ENCODE measurements at places on chromosomes 6 and 20.

DNA sequence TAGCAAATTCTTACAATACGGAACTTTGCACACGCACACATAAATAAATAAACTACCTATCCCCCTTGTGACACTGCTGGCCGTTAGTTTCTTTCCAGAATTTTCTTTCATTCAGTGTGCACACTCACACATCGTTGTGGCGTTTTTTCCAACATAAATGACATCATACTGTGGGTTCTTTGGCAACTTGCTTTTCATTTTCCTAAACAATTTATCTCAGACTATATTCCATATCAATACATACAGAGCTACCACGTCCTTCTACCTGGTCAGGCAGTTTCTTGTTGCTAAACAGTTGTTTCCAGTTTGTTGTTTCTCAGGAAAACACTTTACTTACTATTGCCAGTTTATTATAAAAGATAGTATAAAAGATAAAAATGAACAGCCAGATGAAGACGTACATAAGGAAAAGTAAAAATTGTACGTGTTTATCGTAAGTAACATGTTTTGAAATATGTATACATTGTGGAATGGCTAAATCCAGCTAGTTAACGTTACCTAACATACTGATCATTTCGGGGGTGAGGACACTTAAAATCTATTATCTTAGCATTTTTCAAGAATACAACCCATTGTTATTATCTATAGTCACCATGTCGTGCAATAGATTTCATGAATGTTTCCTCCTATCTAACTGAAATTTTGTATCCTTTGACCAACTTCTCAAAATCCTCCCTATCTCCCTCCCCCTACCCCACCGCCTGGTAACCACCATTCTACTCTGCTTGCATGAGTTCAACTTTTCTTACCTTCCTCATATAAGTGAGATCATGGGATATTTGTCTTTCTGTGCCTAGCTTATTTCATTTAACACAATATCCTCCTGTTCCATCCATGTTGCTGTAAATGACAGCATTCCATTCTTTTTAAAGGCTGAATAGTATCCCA lies 1.2 kb upstream of the TP53RK start:
- DNase-seq: no peak

- no peak for DNase-seq
Observed at GRCh38 chr6:156464100-156464878, 312.9 kb upstream of the ARID1B start.

GRCh38 chr6:71091167-71091566 lies 134.3 kb upstream of the B3GAT2 start:
- no peak for DNase-seq

DNA sequence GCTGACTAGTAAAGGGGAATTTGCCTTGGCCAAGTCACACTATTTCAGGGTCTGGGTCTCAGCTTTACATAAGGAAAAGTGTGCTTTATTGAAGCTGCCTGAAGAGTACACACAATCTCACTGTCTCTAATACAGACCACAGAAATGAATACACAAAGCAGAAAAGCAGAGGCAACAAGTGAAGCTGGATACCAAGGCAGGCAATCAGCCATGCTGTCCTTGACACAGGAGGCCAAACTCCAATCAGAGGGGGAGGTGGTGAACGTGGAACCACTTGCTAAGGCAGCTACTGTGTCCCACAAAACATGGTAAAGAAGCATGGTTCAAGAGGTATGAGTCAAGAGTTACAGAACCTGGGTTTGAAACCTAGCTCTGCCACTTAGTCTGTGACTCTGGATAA lies 21.8 kb upstream of the CCND3 start:
- no peak for DNase-seq

- DNase-seq: peak; percentile 45
Observed at GRCh38 chr6:80341330-80341729, 234.9 kb downstream of the BCKDHB start.

DNA sequence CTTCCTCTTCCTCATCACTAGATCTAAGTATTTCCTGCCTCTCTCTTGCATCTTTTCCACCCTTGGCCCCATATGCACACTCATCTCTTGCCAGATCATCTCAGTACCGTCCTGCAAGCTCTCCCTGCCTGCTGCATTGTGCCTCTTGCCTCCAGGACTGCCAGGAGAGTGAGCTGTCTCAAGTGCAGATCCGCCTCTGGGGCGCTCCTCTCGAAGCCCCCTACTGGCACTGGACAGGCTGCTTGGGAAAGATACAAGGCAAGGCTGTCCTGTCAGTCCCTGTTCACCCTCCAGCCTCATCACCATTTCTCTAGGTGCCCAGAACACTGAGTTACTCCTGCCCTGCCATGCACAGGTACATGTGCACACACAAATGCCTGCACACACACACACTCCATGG lies 10.2 kb downstream of the SYNDIG1 start:
- no peak for DNase-seq

DNA sequence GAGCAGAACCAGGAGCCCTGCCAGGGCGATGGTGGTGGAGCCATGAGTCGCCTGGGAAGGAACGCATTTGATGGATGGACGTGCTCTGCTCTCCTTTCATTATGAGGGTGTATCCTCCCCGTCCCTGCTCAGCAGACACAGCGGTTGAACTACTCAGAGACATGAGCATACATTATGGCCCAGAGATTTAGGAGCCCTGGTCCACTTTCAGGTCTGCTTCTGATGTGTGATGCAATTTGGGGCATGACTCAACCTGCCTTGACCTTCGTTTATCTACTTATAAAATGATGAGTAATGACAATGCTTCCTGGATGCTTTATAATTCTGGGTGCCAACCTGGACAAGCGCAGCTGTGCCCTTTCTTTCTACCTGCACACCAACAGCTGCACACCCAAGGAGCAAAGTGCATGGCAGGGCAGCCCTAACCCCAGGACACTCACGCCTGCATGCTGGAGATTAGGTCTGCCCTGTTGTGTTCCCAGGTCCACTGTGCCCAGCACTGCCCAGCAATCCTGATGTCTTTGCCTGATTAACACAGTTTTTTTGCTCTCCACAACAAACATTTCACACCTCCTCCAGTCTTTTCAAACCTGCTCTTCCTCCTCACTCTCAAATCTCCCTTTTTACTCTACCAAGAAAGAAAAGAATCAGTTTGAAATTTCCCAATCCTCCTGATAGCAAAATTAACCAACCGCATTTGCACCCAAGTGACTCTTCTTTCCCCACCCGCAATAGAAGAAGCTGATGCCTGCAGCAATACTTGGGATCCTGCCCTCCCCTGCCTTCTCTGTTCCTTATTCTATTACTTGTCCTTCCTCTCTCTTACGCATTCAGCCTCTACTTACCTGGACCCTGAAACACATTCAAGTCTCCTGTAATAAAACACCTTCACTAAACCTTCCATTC lies 81.2 kb downstream of the EZR start:
- DNase-seq: no peak

DNA sequence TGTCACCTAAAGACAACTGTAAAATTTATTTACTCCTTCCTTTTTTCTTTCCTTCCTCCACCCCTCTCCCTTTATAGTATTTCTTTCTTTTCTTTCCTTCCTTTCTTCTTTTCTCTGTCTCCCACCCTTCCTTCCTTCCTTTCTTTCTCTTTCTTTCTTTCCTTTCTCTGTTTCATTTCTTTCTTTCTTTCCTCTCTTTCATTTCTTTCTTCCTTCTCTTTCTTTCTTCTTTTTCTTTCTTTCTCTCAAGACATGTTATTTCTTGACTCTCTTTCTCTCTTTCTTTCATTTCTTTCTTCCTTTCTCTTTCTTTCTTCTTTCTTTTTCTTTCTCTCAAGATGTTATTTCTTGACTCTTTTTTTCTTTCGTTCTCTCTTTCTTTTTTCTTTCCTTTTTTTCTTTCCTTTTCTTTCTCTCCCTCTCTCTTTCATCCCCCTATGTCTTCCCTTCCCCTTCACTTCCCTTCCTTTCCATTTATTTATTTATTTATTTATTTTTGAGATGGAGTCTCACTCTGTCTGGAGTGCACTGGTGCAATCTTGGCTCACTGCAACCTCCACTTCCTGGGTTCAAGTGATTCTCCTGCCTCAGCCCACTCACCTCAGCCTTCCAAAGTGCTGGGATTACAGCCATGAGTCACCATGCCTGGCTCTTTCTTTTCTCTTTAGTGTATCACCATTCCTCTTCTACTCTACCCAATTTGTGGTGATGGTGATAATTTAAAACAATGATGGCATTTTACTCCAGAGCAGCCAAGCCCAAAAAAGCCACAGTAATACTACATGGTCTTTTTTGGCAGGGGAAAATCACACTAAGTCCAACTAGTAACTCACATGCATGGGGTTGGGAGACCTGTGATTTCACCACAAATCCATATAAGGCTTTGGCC lies 188.2 kb downstream of the ADGRG6 start:
- DNase-seq: no peak

- DNase-seq: no peak
Observed at GRCh38 chr6:167005350-167006159, 6.4 kb downstream of the CEP43 start.

GRCh38 chr6:13831615-13832014 lies 17.3 kb upstream of the MCUR1 start:
- no peak for DNase-seq

- DNase-seq: no peak
Observed at GRCh38 chr6:53944543-53944942, 149.7 kb downstream of the LRRC1 start.

DNA sequence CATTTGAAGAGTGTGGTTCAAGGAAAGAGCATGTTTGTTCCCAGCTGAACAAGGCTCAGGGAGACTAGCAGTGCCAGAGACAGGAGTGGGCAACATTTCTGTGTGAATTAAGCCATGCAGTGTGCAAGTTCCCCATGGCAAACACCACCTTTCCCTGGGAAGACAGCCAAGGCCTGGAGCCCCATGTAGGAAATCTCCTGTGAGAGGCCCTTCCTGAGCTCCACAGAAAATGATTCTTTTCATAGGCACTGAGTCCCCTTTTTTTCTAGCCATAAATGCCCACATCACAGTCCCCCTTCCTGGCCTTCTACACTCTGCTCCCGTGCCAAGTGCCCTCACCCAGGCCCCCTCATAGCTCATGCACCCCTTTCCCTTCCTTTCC lies 11.8 kb upstream of the TRAM2 start:
- DNase-seq: no peak

DNA sequence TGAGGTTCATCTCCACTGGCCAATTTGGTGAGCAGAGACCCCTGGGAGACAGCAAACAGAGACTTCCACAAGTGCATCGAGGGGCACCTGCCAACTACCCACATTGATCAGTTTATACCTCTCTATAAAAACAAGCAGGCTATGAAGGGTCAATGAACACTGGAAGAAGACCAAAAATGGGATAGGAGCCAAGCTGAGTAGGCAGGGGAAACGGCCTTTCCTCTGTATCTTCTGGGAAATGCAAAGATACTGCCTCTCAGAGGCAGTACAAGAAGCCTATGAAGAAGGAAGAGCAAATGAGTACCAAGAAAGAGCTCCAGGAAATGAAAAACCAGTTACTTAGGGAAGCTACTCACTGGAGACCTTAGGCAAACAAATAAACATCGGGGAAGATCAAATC lies 247.7 kb downstream of the GMDS start:
- no peak for DNase-seq

- no peak for DNase-seq
Observed at GRCh38 chr6:37657112-37657886, 40.4 kb downstream of the MDGA1 start.

GRCh38 chr20:17688965-17689364 lies 6.9 kb upstream of the RRBP1 start:
- no peak for DNase-seq

DNA sequence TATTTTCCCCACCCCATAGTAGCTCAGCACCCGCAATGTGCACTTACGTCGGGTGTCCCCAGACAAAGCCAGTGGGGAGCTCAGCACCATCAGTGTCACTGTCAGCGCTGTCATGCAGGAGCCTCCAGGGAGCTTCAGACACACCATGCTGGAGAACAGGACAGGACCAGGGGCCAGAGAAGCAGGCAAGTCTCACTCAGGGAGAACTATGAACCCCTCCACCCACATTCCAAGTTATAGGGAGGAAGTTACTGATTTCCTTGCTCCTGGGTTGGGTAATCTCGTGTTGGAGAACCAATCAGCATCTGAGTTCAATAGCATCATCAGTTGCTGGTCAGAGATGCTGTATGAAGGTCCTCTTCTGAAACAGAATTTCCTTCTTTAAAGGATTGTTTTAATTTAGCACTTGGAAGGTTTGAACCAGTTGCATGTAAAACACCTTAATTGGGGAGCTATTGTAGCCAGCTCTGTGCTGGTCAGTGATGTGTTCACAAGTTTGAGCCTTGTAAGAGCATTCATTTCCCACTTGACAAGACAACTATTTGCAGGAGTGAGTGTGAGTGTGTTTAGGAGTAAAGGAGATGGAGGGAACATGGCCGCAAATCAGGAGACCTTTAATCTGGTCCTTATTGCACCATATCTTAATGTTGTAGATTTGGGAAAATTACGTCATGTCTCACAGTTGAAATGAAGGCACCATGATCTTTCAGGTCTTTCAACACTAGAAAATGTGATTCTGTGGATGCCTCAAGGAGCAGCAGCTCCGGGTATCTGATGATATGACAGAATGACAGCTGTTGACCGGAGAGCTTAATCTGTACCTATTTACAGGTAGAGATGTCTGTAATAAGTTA lies at the start of gene HLA-DRB1:
Gene HLA-DRB1 (minus strand): TSS at position 253 of the 854 bp plus-strand sequence. CDS start 106 bp downstream, at position 147.
- no peak for DNase-seq

DNA sequence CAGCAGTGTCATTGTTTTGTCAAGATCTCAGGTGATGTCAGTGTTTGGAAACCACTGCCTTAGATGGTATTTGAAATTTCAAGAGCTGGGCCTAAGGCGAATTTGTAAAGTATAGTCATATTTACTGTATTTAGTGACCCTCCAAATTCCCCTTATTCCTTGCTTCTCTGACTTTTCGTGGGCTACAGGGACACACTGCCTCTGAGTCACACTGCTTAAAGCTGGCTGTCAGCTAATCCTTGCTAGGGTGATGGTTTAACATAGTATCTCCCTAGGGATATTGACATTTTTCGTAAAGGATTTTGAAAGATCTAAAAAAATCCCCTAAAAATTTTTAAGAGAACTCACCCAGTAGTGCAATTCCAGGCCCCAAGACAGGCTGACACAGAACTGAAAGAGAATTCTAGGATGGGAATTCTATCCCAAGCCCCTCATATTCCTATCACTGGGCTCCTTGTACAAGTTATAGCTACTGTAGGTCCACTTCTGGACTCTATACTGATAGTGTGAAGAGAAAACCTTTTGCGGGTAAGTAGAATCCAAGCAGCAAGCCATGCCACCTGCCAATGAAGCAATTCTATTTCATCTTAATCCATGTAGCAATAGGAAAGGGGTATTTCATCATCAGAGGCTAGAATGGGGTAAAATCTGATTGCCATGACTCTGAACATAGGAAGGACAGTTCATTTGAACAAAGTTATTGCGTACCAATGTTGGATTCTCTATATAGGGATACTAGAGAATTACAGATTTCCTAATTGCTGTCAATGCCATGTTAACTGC lies 4.3 kb downstream of the BMP6 start:
- DNase-seq: no peak

GRCh38 chr20:52800734-52801627 lies 171.2 kb upstream of the TSHZ2 start:
- DNase-seq: no peak

All from non-pigmented ciliary epithelial cell (primary cell).